ENCODE measurements at places on chromosomes 5 and 9.

- no peak for DNase-seq
Observed at GRCh38 chr5:68845131-68845530, 248.7 kb upstream of the SLC30A5 start.

DNA sequence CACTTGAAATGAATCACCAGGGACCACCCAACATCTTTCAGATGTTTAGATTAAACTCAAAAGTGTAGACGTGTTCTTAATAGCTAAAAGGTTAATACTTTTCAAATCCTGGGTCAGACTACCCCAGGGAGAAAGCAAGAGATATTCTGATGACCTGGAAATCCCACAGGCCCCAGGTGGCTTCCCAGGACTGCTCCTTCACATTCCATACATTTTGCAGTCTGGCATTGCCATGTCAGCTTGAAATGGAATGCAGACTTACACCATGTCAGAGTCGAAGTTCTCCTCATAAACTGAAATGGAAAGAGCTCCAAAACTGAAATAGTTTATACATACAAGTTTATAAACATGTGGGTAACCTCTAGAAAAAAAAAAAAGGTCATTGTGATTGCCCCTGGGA, 61.5 kb downstream of the TMEM167A start:
- DNase-seq = no peak

DNA sequence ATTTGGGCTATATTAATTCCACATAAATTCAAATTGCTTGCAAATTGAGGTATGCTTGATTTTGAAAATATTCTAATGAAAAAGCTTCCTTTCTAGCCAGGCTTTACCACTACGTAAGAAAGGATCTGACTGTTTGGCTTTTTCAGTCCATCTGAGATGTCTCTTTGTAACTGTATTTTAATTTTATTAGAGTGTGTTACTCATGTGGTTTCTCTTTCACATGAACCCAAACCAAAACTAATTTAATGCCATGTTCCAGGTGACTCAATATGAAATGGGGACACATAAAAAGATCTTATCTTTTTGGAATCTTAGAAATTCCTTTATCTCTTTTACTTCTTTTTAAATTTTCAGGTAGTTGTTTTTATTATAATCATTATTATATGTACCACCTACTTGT, 85.3 kb downstream of the NFIB start:
- DNase-seq = no peak

GRCh38 chr9:81375187-81376100, 313.9 kb downstream of the TLE1 start:
- no peak for DNase-seq

- DNase-seq = no peak
Observed at GRCh38 chr9:117325831-117326230, 89.0 kb downstream of the ASTN2 start.

GRCh38 chr5:59320420-59320819, 573.1 kb downstream of the PDE4D start:
- DNase-seq = no peak

- no peak for DNase-seq
Observed at GRCh38 chr9:107348836-107349235, 65.8 kb downstream of the RAD23B start.

- DNase-seq = no peak
Observed at GRCh38 chr9:136644593-136645351, 17.9 kb upstream of the EGFL7 start.

DNA sequence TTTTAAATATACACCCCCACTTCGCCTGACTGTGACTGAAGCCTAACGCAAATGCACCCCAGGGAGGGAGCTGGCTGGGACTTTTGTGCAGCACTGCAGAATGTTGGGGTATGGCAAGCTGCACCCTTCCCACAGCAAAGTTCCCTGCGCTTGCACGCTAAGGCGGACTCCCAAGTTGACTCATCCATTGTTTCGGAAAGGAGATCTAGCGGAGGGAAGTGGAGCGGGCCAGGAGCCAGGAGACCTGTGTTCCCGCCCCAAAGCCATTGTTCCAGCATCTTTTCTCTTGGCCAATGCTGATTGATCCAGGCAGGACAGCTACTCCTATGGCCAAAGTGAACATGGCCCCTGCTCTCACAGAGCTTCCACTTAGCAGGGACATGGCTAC, 202.9 kb downstream of the AOPEP start:
- no peak for DNase-seq

GRCh38 chr5:145981589-145982571, 45.5 kb downstream of the SH3RF2 start:
- no peak for DNase-seq

DNA sequence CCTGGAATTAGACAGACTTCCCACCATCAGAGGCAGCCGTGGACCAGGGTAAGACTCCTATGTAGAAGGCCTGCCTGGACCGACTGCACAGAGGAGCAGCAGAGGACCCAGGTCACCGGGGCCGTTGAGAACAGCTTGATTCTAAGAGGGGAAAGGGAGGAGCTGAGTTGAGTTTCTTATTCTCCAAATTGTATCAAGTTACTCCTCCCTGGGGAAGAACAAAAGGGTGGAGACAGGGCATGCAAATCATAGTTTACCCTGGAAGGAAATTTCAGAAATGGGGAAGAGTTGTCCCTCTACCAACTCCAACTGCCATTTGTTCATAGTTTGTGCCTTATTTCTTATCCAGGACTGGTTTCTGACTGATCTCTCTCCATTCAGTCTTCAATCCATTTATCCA, 20.9 kb upstream of the SLC31A2 start:
- DNase-seq = no peak

DNA sequence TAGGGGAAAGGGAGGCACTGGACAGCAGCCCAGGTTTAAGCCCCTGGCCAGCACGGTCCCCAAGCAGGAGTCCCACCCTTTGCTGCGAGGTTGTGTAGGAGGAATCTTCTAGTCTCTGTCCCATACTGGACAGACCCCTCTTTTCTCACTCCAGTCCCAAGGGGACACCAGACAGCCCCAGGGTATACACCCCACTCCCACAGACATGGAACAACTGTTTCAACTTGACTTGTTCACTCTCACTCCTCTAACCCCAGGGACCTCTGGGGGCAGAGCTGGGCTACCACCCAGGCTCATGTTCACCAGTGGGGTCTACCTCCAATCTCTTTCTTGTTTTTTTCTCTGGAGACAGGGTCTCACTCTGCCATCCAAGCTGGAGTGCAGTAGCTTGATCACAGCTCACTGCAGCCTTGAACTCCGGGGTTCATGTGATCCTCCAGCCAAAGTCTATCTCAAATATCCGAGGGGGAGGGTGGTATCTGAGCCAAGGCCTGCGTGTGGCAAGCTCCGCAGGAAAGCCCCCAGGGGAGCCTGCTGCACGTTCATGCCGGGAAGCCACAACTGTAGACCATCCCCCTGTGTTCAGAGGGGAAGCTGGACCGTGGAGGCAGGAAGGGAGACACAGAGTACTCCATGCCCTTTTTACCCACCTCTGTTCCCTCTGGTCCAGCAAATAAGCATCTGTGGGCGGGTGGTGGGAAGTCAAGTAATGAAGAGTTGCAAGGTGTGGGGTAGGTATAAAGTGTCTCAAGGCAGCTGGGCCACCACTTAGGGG, 1.8 kb downstream of the PTGES2 start:
- DNase-seq = no peak

GRCh38 chr9:13817754-13818278, 496.1 kb downstream of the NFIB start:
- DNase-seq = no peak

DNA sequence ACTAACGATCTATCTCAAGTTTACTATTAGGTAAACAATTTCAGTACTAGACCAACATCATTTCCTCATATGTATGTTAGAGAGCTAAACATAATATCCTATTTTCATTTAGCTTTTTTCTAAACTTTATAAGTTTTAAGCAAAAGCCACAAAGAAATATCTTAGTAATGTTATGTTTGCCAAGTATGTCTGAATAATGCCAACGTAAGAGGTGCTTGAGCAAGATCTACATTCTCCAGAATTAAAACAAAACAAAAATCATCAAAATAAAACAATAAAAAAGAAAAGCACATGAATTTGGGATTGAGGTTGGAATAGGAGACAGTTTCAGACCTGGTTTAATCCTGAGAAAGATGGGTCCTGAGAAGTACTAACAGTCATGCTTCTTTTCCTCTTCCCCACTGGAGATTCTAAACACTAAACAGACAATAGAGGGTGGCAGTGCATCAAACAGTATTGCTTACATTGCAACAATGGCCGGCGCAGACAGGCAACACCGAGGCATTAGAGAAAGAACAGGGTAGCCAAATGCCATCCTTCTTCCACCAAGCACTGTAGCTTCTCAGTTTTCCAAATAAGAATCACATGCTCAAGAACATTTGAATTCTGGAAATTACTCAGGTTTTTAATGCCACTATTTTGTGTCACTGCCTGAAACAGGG, 33.6 kb downstream of the CSNK1A1 start:
- no peak for DNase-seq

DNA sequence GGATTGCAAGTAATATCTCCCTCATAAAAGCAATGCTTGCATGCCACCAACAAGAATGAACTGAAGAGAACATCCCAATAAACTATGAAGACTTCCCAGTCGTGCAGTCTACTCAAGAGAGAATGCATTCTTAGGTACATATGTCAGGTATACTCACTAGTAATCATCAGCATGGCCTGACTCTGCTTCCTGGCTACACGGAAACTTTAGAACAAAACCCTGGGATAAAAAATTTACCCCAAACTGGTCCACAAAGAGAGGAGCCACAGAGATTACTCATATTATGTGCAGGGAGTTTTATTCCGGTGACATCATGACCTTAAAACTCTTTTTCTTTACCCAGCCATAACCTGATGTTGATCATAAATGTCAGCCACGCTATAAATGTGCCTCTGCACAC, 57.5 kb upstream of the PAPPA start:
- DNase-seq = no peak

DNA sequence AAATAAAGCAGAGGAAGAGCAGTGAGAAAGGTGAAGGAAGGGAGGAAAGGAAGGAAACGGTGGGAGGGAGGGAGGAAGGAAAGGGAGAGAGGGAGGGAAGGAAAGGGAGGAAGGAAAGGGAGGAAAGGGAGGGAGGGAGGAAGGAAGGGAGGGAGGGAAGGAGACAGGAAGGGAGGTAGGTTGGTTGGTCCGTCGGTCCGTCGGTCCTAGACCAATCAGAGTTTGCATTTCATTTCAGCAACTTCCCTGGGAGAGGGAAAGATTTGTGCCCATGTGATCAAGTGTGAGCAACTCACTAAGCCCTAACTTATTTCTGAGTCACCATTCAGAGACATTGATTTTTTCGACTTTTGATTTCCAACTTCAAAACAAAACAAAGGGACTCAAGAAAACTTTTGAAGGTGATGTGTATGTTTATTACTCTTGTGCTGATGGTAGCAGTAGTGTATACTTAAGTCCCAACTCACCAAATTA, 18.8 kb downstream of the NANS start:
- no peak for DNase-seq

DNA sequence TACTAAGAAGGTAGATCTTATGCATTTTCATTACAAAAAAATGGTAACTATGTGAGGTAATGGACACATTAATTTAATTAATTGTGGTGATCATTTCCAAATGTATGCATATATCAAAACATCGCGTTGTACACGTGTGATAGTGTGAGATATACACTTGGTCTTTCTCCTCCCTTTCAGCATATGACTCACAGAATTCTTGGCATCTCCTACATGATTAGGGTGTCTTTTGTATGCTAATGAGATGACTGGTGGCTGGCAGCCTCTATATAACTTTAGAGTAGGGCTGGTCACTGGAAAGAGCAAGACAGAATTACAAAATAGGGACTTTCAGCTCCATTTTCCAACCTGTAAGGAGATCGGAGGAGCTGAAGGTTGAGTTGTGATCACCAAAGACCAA, 1167.6 kb downstream of the CDH12 start:
- no peak for DNase-seq

- DNase-seq = no peak
Observed at GRCh38 chr5:2167671-2168070, 284.9 kb upstream of the IRX4 start.

- no peak for DNase-seq
Observed at GRCh38 chr9:122226758-122227574, 1.8 kb downstream of the LHX6 start.

GRCh38 chr5:52725065-52725746, 62.5 kb upstream of the ITGA1 start:
- no peak for DNase-seq

DNA sequence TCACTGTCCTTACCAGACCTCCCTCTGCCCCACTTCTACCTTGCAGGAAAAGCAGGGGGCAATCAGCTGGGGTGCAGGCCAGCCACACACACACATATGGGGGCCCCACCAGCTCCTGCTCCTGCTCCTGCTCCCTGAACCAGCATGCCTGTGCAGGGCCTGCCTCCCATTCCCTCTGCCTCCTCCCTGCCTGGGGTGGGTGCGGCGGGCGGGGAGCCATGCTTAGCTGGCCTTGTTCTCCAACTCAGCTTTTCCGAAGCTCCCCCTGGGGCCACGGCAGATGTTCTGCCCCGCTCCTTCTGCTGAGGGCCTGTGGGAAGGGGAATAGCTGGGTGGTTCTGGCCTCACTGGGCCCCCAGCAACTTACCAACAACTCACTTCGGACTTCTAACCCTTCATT, 89.8 kb downstream of the ZNF354C start:
- no peak for DNase-seq
